Stomach (tissue), 19 donors: ENCODE measurements at places on chromosomes 4 and X. TPM values are rescaled to one million over a fixed set of nuclear protein-coding genes. Genes with fewer than 3 reads are reported as not detected.

The ZFYVE28 gene
- total RNA-seq: 5.1 TPM

The TMEM144 gene
- 4.1 TPM for total RNA-seq

The USP27X gene
- not detected for total RNA-seq

The SSX4B gene
- not detected for total RNA-seq

- H3K27ac ChIP-seq: no peak overlapping the region
- H3K36me3 ChIP-seq: no peaks in the 10 kb centered on the region
- H3K4me1 ChIP-seq: no peaks in the 10 kb centered on the region
- no peak for DNase-seq
These were observed 397.9 kb downstream of the TMA16 start for GRCh38 chr4:163892417-163892816.

DNA sequence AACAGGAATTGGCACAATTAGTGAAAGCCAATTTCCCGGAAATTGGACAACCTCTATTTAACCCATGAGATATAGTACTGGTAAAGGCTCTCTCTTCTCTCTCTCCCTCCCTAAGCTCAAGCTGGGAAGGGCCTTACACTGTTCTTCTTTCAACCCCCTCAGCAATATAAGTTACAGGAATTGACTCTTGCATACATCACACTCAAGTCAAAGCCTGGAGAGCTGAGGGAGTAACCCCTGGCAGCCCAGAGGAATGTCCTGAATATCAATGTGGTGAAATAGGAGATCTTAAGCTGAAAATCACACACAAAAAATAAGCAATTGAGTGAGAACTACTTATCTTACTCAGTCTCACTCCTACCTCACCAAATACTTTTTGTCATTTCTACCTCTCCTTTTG lies 186.9 kb upstream of the SPOCK3 start:
- no peaks in the 10 kb centered on the region for H3K27me3 ChIP-seq
- no peak for DNase-seq
- no peak overlapping the region for H3K27ac ChIP-seq
- no peaks in the 10 kb centered on the region for H3K36me3 ChIP-seq
- no peaks in the 10 kb centered on the region for H3K4me1 ChIP-seq
- H3K4me3 ChIP-seq: no peak overlapping the region

DNA sequence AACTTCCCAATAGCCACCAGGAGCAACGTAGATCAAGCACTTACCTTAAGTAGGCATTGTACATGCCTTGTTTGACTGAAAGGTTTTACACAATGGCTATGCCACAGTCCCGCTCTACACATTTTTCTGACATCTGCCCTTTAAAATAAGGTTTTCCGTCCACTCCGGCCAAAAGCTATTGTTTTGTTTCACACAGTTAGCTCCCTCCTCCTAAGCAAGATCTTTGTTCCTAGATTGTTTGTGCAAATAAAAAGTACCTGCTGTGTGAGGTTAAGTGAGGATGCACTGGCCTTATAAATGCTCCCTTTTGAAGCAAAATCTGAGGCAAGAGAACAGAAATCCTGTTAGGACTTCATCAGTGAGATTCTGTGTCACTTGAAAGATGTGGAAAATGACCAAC lies 11.8 kb downstream of the SCD5 start:
- H3K4me3 ChIP-seq: no peak overlapping the region
- no peak for DNase-seq
- peaks cover 36% of the 10 kb centered on the region for H3K4me1 ChIP-seq
